ENCODE measurements at places on chromosomes 12 and 14.
A peak's percentile ranks its signal among the peaks of the same experiment; 100 is the strongest.

DNA sequence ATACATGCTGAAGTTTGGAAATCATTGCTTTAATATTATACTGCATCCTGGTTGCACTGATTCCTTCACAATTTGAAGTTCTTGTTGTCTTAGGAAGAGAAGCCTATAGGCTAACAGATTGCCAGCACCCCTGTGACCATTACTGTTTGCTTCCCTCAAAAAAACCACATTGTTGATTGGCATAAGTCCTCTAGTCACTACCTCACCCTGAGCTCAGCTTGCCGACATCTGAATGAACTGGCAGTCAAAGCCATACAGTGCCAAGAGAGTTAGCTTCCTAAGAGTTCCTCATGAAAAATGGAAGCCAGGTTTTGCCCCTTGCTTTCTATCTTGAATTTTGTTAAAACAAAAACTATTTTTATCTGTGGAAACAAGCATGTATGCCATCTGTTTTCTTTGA lies 276.1 kb downstream of the SYT1 start:
- no peak for DNase-seq

DNA sequence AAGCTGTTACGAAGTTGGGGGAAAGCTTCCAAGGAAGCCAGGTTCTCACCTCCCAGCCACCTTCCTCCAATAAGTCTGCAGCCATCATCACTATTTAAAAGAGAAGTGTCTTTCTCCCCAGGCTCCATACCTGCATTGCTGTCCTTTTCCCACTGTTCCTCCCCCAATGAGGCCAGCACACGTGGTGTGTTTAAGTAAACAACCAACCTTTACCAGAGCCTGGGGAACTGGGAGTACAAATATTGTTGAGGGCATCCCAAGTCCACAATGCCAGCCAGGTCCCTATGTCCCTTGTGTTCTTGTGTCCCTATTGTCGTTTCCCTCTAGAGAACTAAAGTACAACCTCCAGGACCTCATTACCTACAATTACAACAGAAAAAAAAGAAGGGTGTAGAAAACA lies 49.2 kb upstream of the PNMA1 start:
- DNase-seq: no peak

GRCh38 chr14:85421186-85421877 lies 108.6 kb upstream of the FLRT2 start:
- DNase-seq: peak; percentile 39

GRCh38 chr14:31200702-31200990 lies 6.9 kb downstream of the HECTD1 start:
- DNase-seq: no peak

- DNase-seq: peak; percentile 27
Measured at GRCh38 chr12:64452559-64453329, 824 bp downstream of the TBK1 start.

GRCh38 chr12:58139894-58140293 lies 198.5 kb downstream of the ATP23 start:
- no peak for DNase-seq

GRCh38 chr14:68759017-68759560 lies 33.8 kb downstream of the ZFP36L1 start:
- no peak for DNase-seq

Measured in urothelium cell line (cell line).